NCI-H1048 (cell line): ENCODE measurements at places on chromosomes 5 and 9.

DNA sequence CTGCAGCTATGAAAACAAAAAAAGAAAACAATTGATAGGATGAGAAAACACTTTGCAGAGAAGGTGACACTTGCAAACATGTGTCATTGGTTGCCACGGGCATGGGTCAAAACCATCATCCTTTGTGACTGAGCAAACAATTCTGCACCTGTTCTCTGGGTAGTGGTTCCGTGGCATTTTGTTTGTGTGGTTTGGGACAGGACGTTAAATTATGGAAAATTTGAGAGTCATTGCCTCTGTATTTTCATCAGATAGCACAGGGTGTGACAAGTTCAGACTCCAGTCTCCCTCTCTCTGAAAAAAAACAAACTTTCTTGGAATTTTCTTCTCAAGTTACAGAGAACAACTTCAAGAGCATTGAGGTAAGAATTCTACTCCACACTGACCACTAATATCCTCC lies 113.4 kb upstream of the HMHB1 start:
- DNase-seq: no peak

DNA sequence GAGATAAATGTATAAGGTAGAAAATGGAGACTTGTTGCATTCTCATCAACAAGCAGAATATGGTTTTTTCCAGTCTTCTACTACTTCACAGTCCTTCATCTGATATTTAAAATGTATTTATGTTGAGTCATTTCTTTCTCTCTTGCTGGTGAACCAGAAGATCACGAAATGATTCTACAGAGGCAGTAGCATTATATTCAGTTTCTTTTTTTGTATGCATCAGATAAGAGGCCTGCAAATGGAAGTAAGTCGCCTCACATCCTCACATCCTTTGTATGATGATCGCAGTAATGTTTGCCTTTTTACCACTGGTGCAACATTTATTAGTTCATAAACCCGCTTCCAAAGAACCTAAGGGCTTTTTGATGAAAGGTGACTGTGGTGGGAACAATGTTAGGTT lies 22.1 kb upstream of the IL13 start:
- no peak for DNase-seq

DNA sequence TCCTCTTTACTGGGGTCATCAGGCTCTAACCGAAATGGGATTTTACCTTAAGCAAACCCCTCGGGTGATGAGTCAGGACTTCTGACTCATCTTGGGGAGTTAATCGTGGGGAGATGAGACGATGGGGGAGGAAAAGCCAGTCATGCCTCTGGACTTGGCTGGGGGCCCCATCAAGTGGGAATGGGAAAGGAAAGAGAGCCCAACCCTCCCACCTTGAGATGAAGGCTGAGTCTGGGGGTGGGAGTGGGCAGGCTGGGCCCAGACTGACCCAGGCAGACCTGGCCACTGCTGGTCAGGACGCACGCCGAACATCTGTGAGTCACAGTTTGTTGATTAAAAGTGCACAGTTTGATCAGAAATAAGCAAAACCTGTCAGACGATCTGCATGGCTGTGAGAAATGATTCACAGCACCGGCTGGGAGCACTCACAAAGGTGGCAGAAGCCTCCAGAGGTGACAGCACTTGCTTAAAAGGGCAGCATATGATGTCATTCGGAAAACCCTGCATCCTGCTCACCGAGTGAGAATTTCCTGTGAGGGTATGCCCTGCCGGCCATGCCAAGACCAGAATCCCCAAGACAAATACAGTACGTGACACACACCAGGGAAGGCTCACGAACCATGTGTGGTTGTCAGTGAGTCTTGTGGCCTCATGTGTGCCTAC lies 50.0 kb upstream of the SLC25A51 start:
- DNase-seq: no peak

GRCh38 chr9:114025760-114026159 lies 52.3 kb downstream of the AMBP start:
- DNase-seq: no peak

DNA sequence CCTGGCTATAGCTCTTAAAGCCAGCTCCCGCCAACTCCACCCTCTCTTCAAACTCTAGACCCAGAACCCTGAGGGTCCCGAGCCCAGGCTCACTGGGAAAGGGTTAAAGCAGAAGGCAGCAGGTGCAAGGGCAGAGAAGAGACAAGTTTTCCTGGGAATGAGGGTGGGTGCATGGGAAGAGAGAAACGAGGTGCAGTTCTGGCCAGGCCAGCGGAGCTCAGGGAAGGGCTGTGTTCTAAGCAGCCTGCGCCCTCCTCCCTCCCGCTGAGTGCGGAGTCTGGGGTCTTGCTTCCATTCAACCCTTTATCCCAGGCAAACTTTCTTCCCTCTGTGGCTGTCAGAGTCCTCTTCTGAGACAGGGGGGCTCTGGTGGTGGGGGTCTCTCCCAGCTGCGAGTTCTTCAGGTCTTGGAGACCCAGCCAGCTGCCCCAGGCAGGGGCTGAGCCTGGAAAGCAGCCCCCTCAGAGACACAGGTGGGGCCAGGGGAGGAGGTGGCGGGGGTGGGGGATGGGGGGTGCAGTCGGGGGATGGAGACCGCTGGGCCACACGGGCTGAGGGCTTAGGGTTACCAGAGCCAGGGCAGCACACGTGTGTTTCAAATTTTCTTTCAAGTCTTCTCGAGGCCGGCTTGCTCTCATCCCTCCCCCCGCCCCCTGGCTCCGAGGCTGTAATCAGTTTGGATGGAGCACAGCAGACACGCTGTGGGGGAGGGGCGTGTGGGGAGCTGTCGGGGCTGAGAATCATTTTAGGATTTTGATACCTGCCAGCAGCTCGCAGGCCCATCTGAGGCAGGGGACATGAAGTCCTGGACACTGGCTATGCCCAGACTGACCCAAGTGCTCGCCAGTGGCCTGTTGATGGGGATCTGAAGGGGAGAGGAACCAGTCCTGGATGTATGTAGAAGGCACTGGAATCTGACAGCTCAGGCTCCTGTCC lies 169.6 kb upstream of the SMIM23 start:
- no peak for DNase-seq

GRCh38 chr5:133266527-133266878 lies 214.7 kb downstream of the HSPA4 start:
- DNase-seq: no peak

GRCh38 chr9:87040410-87041009 lies 93.2 kb upstream of the GAS1 start:
- DNase-seq: no peak

DNA sequence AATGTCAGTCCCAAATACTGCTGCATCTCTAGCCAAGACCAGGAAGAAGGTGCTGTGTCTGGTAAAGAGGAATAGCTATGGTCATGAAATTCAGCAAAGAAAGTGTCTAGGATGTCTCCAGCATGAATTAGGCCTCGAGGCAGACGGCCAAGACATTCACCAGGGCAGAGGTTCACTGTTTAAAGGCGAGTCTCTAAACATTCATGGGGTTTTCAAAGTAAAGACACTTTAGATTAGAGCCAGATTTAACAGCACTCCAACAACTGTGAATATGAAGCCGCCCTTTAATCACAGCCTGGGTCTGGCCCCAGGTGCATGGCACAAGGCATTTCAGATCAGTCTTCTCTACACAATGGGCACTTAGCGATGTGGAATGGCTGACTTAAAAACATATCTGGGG lies 95.0 kb downstream of the ANKH start:
- DNase-seq: no peak

GRCh38 chr5:122895141-122895540 lies 49.7 kb downstream of the SNX24 start:
- DNase-seq: no peak

DNA sequence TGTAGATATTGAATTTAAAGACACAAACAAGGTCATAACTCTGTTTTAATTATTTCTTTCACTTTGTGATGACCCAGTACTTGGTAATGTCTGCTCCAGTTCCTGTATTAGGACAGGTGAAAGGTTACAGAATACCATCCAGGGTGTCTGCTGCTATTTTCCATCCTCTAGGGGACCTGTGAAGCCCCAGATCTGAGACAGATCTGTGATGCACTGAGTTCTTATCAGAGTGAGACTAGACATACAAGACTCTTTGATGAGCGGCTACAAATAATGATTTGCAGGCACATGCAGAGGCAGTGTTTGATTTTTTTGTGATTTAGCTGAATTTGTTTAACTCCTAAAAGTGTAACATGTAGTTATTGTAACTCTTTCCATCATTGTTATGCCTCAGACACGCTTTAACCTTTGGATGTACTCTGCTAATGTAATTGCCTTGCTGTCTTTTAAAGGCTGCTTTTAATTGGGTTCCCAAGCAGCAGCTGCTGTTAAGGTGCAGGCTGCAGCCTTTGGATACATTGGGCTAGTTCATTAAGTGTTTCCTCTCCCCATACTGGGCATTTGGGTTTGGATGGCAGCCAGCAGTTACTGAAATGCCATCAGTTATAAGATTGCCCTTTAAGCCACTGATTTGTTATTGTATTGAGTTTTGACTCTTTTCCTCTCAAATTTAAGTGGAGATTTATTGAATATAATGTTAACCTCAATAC lies 63.3 kb downstream of the RASGRF2 start:
- DNase-seq: no peak

DNA sequence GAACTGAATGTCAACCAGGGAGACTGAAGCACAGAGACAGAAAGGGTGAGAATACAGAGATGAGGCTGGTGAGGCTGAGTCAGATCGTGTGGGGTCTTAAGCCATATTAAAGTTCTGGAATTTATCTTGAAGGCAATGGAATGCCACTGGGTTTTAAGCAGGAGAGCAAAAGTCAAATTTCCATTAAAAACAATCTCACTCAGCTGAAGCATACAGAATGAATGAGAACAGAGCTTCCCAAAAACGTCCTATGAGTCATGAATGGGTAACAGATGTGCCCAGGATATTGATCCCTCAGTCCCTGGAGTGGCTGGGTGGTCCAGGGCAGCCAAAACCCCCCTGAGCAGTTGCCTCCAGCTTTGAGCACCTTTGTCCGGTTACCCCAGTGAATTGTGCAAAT lies 44.9 kb downstream of the PFDN1 start:
- DNase-seq: no peak

DNA sequence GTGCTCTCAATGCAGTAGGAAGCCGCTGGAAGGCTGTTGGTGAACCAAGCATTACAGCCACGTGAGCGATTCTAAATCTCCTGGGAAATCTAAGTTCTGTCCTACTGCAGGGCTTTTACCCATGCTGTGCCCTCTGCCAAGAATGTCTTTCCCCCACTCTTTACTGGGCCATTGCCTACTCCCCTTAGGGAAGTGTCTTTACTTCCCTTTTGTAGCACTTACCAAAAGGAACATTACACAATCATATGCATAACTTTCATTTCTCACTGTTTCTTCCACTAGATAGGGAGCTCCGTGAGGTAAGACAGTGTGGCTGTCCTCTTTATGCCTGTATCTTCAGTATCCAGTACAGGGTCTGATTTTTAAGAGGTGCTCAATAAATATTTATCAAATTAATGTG lies 241.7 kb upstream of the NR4A3 start:
- no peak for DNase-seq

DNA sequence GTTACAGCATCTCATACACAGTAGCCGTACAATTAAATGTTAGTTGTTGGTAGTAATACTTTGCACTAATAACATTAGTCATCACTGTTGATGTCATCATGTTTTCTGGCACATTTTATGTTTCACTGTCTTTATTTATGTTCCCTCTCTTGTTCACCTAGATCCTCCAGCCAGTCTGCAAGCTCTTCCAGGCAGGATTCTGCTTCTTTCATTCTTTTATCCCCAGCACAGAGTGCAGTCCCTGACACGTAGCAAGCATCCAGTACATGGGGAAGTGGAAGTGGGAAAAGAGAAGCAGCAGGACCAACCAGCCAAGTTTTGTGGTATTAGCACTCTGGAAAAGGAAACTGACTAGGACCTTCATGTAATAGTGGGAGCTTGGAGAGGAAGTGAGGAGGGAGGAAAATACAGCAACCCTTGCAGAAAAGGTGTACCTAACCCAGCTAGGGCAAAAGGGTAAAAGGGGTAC lies 89.7 kb upstream of the SLC44A1 start:
- no peak for DNase-seq

- no peak for DNase-seq
Measured at GRCh38 chr5:158431369-158432029, 572.6 kb upstream of the CLINT1 start.

DNA sequence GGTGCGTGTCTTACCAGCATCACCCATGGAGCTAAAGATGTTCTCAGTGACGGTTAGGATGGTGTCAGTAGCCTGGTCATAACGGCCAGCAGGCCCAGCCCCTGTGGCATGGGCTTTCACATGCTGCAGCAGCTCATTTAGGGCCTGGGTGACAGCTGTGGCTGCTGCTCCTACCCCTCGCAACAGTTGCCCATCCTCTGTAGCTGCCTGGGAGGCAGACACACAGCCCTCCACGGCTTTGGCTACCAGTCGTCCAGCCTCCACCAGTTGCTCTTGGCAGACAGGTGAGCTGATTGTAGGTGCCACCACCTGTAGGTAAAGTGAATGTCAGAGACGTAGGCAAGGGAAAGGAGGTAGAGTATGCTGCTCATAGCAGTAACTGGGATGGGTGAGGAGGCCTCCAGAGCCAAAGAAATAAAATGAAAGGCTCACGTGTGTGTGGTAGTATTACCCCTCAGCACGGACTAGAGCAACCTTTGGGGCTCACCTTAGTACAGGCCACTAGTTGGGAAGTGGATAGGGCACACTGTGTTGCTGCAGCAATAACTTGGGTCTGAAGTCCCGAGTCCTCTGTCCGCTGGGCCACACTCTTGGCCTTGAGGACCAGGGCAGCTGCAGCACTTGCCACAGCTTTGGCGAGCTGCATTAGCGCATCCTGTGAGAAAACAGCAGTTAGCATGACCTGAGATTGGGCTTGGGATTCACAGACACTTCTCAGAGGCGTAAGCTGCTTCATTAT lies 14.7 kb downstream of the TLN1 start:
- no peak for DNase-seq

DNA sequence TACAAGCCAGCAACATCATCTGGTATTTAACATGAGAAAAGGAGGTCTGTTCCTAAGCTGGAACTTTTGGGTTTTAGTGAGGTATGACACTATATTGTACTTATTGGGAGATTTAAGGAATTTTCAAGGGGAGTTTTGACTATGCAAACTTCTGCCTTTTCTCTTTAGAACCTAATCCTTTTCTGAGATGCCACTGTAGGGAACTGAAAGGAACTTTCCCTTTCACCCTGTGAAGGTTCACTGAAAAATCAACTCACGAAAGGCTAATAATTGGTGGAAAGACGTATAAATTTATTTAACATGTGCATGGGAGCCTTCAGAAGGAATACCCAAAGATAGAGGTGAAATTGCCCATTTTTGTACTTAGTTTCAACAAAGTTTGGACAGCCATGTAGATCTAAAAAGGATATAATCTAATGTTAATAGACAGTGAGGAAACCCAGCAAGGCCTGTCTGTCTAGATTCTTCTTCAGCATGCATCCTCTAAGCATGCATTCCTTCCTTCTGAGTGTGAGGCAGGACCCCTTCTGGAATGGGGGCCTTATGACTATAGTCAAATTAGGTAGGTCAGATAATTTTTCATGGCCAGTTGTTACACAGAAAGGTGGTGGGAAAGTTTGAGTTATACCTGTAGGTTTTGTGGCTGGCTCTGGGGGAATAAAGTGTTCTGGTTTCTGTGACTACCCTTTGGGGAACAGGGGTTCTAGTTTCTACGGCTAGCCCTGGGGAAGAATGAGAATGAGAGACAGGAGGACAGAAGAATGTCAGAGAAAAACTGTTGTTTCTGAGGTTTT lies 200.3 kb downstream of the C9orf152 start:
- DNase-seq: no peak
